AG04450 (cell line): ENCODE measurements at places on chromosomes 11 and 22. TPM values are rescaled to one million over a fixed set of nuclear protein-coding genes. Genes with fewer than 3 reads are reported as not detected.
A peak's percentile ranks its signal among the peaks of the same experiment; 100 is the strongest.

DNA sequence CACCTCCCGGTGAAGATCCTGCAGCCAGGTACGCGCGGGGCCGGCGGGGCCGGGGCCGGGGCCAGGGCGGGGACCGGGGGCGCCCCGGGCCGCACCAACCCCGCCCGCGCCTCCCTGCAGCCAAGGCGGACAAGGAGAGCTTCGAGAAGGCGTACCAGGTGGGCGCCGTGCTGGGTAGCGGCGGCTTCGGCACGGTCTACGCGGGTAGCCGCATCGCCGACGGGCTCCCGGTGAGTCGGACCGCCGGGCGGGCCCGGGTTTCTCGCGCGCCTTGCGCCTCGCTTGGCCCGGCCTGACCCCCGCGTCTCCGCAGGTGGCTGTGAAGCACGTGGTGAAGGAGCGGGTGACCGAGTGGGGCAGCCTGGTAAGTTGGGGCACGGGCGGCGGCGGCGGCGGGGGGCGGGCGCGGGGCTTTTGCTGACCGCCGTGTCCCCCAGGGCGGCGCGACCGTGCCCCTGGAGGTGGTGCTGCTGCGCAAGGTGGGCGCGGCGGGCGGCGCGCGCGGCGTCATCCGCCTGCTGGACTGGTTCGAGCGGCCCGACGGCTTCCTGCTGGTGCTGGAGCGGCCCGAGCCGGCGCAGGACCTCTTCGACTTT lies 531 bp downstream of the PIM3 start:
- DNase-seq: no peak

The PARVG gene
- 0.01 TPM in 1 of 2 replicates, not detected in the other for polyA plus RNA-seq

The NAALADL1 gene
- 9.4 and 12.0 TPM in 2 replicates for polyA plus RNA-seq

DNA sequence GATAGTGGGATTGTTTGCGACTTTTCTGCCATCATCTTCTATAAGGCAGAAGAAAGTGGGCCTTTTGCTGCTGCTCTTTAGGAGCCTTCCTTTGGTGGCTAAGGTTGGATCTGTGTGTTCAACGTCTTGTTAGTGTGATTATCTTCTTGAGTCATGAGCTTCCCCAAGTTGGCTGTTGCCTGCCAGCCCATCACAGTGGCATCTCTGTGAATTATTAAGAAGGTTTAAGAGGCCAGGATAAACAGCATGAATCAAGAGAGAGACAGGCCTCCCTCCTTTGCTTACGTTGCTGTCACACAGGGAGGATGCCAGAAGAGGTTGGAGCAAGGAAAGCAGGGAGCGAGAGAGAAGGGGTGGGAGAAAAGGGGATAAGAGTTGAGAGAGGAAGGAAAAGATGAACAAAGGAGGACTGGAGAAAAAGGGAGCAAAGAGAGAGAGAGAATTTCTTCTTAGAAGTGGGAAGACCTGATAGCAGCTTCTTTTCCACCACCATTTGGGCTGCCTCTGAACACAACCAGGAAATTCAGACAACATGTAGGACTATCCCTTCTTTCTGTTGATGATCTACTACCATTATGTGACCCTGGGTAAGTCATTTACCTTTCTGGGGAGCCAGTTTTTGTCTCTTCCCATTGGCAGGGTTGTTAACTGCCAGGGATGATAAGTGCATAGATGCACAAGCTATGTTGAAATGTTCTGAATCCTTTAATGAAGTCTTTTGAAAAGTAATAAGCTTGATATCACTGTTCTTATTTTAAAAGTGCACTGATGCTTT lies 126.5 kb downstream of the NAV2 start:
- DNase-seq: no peak

GRCh38 chr11:48109046-48109666 lies 107.5 kb upstream of the OR4B1 start:
- DNase-seq: no peak

The RFPL1 gene
- polyA plus RNA-seq: not detected in 2 replicates

The APOA5 gene
- not detected in 2 replicates for polyA plus RNA-seq

- DNase-seq: no peak
Observed at GRCh38 chr11:36057379-36058042, 113.6 kb downstream of the LDLRAD3 start.

GRCh38 chr11:24400059-24400665 lies 96.7 kb upstream of the LUZP2 start:
- DNase-seq: no peak

The FOSL1 gene
- polyA plus RNA-seq: 7.9 and 16.1 TPM in 2 replicates

DNA sequence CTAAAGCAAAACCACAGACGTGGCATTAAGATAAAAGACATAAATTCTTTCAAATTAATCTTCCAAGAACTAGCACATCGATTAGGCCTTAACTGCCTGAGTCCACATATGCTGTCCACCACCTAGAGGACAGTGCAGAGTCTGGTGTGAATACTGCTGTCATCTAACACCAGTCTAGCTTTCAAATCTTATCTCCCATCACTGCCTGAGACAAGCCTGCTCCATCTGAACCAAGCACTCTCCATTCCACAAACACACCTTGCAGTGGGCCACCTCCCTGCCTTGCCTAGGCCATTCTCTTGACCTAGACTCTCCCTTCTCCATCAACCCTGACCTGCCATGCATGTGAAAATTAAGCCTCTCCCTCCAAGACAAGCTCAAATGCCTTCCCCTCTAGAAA lies 129.5 kb upstream of the PITPNB start:
- no peak for DNase-seq

- no peak for DNase-seq
Observed at GRCh38 chr11:85723088-85723487, 37.1 kb upstream of the CCDC89 start.

DNA sequence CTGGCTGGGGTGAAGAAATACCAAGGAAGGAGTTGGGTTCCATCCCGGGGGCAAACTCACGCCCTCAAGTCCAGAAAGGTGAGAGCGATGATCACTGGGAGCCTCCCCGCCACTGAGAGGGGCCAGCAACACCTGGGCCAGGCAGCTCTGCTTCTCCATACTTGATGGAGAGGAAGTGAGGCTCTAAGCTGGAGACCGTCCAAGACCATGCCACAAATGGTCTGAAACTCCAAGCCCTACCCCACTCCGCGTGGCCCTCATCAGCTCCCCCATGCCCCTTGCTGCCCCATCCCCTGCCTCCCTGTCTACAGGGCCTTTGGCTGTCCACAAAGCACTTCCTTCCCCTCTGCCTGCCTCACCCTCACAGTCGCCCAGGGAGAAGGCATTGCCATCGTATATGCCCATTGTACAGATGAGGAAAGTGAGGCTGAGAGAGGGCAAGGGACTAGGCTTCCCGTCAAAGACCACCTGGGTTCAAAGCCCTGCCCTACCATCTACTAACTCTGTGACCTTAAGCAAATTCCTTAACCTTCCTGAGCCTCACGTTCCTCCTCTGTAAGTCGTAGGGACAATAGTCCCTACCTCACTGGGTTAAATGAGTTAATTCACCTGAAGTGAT lies 4.4 kb upstream of the PDGFB start:
- DNase-seq: no peak

The MS4A13 gene
- not detected in 2 replicates for polyA plus RNA-seq

DNA sequence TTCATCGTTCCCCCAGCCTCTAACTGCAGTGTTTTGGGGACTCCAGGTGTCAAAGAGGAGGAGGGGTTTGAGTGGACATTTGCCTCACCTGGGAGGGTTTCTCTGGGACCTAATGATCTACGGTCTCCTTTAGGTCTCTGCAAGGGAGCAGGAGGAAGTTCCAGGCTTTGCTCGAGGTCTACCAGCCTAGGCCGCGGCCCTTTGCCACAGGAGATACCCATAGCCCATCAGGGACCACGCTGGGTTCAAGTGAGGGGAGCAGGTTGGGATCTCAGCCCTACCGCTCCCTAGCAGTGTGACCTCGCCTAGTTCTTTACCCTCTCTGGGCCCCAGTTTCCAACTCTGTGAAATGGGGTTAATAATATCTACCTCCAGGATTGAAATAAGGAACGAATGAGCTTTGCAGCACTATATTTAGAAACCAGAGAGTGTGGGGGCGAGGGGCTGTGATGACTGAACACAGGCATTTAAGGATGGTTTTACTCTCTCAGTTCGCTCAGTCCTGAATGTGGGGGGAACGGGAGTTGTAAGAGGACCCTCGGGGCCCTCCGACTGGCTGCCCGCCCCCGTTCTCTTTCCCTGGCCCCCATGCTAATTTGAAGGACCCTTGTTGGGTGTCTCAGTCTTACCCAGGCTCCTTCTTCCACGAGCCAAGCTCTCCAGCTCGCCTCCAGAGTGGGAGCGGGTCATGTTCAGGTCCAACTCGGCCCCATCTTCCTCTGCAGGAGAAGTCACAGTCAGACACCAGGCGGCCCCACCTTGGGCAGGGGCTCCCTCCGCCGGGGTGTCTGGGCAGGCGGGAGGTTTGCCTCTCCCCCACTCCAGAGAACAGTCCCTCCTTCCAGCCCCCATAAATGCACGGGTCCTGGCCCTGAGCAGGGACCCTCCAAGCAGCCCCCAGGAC lies 11.7 kb downstream of the PDGFB start:
- DNase-seq: no peak

GRCh38 chr11:119196833-119197483 lies 9.2 kb upstream of the CBL start:
- peak; percentile 78 for DNase-seq

GRCh38 chr11:18772211-18772610 lies 19.4 kb downstream of the PTPN5 start:
- DNase-seq: no peak

The IL10RA gene
- polyA plus RNA-seq: not detected in 2 replicates

- no peak for DNase-seq
Observed at GRCh38 chr11:88813233-88813915, 252.4 kb downstream of the GRM5 start.

The CTSC gene
- polyA plus RNA-seq: 474 and 565 TPM in 2 replicates

DNA sequence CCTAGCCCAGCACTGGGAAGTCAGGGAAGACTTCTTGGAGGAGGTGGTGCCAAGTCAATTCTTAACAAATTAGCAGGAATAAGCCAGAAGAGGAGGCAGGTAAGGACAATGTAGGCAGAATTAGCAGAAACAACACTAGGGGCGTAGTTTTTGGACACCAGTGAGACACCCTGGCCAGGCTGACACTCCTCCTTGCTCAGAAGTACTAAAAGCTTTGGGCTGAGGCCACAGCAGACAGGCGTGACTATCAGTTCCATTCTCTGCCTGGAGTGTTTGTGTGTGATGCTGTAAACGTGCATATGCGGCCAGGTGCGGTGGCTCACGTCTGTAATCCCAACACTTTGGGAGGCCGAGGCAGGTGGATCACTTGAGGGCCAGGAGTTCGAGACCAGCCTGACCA lies 36.0 kb downstream of the PHF21B start:
- DNase-seq: no peak

GRCh38 chr22:20218987-20219386 lies 49.1 kb downstream of the RTN4R start:
- no peak for DNase-seq

DNA sequence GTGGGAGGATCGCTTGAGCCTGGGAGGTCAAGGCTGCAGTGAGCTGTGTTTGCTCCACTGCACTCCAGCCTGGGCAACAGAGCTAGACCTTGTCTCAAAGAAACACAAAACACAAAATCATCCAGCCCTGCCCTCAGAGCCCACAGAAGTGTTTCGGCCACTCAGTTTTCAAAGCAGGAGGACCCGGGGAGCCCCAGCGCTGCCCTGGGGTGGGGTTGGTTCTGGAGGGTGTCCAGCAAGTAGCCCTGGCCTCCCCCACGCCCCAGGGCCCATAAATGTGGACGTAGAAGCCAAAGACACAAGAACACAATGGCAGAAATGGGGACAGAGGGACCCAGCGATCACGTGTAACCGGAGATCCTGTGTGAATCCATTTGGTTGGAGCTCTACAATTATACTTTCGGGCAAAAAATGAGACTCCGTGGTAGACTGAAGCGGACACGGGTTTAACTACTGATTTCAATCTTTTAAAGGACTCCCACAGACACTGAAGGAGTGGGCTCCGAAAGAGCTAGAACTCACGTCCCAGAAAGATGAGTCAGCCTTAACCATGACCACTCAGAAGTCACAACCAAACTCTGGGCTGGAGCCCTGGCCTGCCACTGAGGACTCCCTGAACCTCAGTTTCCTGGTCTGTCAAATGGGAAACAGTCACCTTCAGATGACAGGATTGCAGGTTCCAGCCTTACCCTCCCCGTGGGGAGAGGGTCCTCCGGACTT lies 9.0 kb upstream of the CYTH4 start:
- peak; percentile 30 for DNase-seq

DNA sequence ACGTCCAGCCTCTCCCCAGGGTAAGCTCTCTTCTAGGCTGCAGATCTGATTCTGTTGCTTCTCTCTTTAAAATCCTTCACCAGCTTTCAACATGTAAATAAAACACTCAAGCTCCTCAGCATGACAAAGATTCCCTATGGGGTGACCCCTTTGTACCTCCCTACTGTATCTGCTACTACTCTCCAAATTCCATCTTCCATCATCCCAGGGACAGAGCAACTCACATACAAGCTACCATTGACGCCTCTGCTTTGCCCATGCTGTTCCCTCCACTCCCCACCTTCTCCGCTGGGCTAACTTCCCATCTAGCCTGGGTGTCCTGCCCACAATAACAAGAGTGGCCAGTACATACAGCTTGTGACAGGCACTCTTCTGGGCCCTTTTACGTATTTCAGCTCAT lies 207.5 kb upstream of the ZBED5 start:
- DNase-seq: no peak

The LGALS12 gene
- not detected in 2 replicates for polyA plus RNA-seq

DNA sequence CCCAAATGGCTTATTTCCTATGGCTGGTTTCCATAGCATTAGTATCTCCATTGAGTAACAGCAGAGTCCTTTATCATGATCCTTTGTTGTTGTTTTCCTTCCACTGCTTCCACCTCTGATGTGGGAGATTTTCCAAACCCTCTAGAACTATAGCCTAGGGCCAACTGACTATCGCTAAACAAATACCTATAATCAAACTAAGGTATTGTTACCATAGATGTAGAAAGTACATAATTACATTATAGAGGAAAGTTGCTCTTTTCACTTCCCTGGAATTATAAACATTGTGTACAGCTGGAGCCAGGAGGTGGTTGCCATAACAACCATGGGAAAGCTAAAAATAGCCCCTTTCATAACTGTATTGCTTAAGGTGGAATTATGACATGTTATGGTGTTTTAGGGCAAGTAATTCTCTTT lies 47.0 kb upstream of the ALKBH3 start:
- peak; percentile 76 for DNase-seq

DNA sequence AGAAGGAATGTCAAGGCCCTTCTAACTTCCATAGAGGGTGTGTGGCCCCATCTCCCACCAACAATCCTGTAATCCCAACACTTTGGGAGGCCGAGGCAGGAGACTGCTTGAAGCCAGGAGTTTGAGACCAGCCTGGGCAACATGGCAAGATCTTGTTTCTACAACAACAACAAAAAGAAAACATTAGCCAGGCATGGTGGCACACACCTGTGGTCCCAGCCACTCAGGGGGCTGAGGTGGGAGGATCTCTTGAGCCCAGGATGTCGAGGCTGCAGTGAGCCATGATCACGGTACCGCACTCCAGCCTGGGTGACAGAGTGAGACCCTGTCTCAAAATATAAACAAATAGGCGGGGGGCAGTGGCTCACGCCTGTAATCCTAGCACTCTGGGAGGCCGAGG lies 16.9 kb downstream of the TSPAN32 start:
- DNase-seq: no peak

- DNase-seq: no peak
Observed at GRCh38 chr22:43858156-43858895, 4.0 kb downstream of the SULT4A1 start.

- DNase-seq: no peak
Observed at GRCh38 chr11:24617856-24618255, 121.0 kb downstream of the LUZP2 start.

The GRAMD1B gene
- 2.1 and 2.7 TPM in 2 replicates for polyA plus RNA-seq

GRCh38 chr11:88106666-88107065 lies 68.6 kb downstream of the RAB38 start:
- DNase-seq: no peak

GRCh38 chr11:26930518-26931247 lies 63.2 kb upstream of the FIBIN start:
- no peak for DNase-seq

- no peak for DNase-seq
Observed at GRCh38 chr22:32909581-32910428, 108.3 kb downstream of the TIMP3 start.
